ENCODE measurements at places on chromosomes 3 and 15. TPM values are rescaled to one million over a fixed set of nuclear protein-coding genes. Genes with fewer than 3 reads are reported as not detected.
A peak's percentile ranks its signal among the peaks of the same experiment; 100 is the strongest.

- DNase-seq = no peak
Observed at GRCh38 chr3:114108137-114108536, 51.6 kb downstream of the QTRT2 start.

GRCh38 chr3:152300029-152300731 lies 31.5 kb downstream of the MBNL1 start:
- DNase-seq = no peak

DNA sequence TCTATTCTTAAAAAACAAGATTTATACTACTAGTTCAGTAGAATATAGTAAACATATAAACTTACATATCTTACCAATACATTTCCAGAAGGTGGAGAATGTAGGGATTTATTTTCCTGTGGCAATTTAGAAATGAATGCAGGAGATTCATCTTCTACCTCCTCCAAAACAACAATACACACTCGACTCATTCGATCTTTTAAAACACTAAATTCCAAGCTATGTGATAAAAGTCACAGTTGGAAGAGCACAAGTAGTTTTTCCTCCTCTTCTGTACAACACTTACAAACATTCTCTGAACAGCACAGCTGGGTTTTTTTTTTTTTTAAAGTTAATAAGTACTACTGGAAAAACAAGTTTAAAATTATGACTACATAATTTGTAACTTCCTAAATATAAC lies 1.4 kb downstream of the ANKRD28 start:
- peak; percentile 28 for DNase-seq

- DNase-seq = no peak
Observed at GRCh38 chr15:96043591-96044171, 286.8 kb upstream of the NR2F2 start.

- no peak for DNase-seq
Observed at GRCh38 chr3:104887619-104888018, 479.1 kb upstream of the ALCAM start.

DNA sequence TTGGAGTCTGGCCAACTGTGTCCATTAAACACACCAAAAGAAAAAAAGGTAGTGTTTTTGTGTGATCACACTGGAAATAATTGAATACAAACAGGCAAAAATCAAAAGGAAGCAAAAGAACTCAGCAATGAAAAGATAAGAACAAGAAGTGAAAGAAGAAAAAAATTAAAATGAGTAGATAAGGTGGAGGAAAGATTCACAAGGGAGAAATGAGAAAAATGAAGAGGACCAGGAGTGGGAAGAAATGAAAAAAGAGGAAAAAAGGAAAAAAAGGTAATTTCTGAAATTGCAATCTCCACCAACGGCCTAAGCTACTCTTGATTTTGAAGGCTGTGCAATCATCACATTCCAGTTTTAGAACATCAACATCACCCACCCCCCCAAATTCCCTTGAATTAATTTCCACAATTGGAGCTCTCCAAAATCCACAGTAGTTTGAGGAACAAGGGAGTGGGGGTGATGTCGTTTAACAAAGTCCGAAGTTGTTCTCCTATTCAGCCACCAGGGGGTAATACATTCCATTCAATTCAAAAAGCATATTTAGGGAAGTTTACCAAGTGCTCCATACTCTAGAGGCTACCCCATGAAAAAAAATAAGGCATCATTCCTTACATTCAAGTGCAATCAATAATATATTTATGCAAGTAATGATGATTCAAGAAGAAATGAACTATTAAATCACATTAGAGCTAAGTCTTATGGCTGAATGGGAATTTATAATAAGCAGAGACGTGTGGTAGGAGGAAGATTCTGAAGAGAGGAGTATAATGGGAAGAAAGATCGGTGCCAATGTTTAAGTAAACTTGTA lies 37.4 kb downstream of the ZNF860 start:
- DNase-seq = peak; percentile 43

The MRAS gene
- 11.2 TPM for total RNA-seq

GRCh38 chr3:115666920-115667737 lies 43.8 kb downstream of the GAP43 start:
- DNase-seq = peak; percentile 32

DNA sequence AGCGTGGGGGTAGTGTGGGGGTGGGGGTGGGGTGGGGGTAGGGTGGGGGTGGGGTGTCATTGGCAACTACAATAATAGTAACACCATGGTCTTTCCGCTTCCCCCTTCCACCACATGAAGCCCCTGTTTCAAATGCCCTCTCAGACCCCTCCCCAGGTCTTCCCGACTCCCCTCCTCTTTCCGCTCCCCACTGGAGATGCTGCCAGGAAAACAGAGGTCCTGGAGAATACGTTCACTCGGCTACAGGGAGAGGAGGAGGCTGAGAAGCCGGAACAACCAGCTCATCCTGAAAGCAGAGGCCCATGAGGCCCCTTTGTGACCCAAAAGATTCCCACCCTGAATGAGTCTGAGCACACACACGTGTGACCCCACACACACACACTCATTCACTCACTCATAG lies 75.4 kb downstream of the CPN2 start:
- DNase-seq = peak; percentile 40

GRCh38 chr3:173938159-173938558 lies 540.6 kb downstream of the NLGN1 start:
- peak; percentile 87 for DNase-seq

The AGBL1 gene
- not detected for total RNA-seq

The ELL3 gene
- total RNA-seq = 0.86 TPM

The CDV3 gene
- 202 TPM for total RNA-seq

The KIF7 gene
- 1.9 TPM for total RNA-seq

Measured in M059J (cell line).